ENCODE measurements at places on chromosomes 1 and 21.

- no peak for DNase-seq
These were observed 7.6 kb downstream of the KCNJ6 start for GRCh38 chr21:37908691-37909090.

DNA sequence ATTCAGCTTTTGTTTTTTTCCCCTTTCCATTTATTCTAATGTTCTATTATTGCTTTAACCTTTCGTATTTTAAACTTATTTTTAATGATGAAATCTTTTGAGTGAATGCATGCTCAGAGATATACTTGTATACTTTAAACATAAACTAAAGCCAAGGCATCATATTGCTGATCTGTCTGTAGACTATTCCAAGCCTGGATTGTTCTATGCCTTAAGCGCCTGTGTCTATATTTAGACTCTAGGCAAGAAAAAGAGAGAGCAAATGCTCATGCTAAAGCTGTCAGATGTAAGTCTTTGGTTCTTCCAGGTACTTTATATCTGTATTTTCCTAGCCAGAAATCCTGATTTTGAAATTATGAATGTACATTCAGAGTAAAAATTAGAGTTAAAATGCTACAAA, 14.4 kb downstream of the SH3GLB1 start:
- DNase-seq = no peak

GRCh38 chr21:36127250-36127904, 7.5 kb upstream of the CBR3 start:
- DNase-seq = no peak

GRCh38 chr21:35195232-35195631, 146.1 kb upstream of the RUNX1 start:
- DNase-seq = no peak

GRCh38 chr1:89938171-89939055, 56.5 kb upstream of the ZNF326 start:
- no peak for DNase-seq

DNA sequence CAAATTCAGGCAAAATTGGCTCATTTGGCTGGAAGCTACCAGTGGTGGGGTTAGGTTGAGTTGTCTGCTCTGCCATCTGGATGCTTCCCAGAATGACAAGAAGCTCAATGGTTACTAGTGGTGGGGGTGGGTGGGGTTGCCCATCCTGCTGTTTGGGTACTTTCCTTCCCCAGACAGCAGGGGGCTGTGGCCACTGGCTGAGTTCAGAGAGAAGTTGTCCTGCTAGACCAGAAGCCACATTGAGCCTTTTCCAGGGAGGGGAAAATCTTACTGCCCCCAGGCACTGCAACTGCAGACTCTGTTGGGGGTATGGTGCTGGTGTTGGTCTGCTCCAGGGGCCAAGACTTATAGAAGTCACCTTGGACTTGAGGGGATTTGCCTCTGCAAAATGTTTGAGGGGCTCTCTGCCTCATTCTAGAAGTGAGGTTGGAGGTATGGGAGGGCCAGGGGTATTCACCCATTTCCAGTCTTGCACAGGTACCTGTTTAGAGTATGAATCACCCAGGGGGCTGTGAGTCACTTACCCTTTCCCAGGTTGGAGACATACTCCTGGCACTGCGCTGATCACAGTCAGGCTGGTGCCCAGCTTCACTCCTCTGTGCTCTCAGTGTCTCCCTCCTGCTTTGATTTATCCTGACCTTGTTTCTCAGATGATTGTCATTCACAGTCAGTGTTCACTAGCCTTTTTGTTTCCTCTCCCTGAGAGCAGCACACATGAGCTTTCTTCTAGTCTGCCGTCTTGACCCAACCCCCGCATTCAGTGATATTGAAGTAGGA, 89.1 kb upstream of the NEGR1 start:
- DNase-seq = no peak

DNA sequence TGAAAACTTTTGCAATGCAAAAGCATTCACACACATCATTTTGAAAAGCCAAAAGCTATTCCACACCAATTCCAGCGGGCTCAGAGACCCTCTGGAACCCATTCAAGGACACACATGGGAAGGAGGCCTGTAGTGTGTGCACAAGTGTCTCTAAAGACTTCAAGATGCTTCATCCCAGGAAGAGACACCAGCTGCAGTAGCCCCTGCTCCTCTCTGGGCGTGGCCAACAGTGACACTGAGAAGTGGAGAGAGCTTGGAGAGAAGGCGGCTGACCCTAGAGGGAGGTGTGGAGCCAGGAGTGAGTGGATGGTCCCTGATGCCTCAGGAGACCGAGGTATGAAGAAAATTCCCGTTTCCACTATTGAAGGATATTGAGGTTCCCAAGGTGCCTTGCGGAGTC, 14.9 kb upstream of the TNNI1 start:
- DNase-seq = no peak

- no peak for DNase-seq
These were observed 29.1 kb downstream of the LAMB3 start for GRCh38 chr1:209622841-209623829.

GRCh38 chr21:42582787-42583476, 69.3 kb downstream of the SLC37A1 start:
- no peak for DNase-seq

DNA sequence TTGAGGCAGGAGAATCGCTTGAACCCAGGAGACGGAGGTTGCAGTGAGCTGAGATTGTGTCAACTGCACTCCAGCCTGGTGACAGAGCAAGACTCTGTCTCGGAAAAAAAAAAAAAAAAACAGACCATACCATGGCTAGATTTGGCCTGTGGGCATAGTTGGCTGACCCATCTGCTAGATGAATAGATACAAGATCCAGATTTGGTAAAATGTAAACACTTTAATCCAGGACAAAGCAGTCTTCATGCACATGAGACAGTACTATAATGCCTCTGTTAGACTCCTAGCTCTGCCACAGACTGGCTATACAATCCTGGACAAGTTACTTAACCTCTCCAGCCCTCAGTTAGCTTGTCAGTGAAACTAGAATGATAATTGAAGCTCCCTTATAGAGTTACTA, 27.9 kb upstream of the SRP9 start:
- DNase-seq = no peak

DNA sequence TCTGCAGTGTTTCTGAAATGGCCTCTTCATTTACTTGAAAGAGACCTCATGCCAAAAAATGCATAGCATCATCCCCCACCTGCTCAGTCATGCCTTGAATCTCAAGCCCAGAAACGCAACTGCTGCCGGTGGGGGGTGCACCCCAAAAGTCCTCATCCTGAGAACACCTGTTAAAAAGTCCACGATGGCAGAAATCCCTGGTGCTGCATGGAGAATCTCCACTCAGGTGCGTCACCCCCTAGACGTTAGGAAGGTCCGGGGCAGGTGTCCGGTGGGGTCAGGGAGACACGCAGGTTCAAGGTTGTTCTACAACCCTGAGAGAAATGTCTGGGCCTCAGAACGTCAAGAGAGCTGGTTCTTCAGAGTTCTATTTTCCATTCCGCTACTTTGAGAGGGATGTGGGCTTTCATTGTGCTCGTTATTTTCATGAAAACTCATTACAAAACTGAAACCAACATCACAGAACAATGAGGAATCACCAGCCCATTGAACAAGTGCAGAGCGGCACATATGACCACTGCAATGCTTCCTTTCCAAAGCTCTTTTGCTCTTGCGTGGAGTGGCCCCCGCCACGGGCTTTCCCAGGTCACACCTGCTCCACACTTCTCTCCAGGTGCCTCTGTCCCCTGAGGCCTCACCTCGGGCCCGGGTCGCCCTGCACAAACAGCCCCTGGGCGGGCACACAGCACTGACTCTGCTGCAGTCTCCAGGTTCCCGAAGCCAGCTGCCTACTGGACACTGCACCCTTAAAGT, 201.9 kb downstream of the TOMM20 start:
- DNase-seq = no peak

GRCh38 chr1:161051219-161051618, 5.4 kb upstream of the USF1 start:
- DNase-seq = no peak

- DNase-seq = no peak
These were observed 80.6 kb upstream of the SLC44A3 start for GRCh38 chr1:94739521-94740061.

DNA sequence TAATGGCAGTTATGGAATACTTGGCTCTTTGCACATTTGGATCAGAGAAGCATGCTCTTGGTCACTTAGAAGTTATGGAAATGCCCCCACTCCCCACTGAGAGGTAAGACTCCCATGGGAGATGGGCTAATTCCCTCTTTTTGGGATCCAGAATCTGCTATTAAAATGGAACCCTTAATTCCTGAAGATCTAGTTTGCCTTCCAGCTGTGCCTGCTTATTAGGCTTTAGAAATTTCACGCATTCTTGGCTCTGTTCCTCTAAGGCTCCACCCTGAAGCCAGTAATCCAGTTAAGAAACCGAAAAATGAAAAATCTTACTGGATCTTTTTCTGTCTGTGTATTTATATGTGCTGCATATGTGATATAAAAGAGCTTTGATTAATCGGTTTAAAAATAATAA, 76.7 kb downstream of the USH2A start:
- DNase-seq = no peak

DNA sequence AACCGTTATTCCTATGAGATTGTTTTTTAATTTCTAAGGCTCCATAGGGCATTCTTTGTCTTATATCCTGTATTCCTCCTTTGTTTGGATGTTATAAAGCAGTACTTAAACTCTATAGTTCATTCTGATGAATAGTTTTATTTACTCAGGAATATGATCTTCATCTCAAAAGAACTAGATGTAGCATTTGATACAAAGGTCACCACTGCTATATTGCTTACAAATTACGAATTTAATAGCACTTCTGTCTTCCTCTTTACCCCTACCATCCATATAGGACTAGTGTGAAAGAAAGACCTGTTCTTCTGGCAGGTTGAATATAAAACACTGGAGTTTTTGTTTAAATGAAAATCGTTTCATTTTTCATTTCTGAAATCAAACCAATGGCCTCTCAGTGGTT, 468.1 kb upstream of the CXADR start:
- no peak for DNase-seq

DNA sequence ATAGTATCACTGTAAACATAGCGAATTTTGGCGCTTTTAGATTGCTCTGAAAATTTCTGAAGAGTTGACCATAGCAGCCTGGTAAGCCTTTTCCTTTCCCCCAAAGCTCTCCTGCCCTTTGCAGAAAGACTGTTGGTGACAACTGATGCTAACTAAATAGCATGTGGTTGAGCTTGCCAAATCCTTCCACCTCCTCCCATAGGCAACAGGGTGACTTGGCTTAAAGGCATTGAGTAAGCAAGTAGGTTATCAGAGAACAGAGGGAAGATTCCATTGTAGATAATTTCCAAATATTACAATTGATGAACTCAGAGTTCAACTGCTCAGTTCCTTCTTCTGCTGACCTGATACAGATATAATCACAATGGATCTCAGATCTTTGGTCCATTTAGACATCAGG, 19.9 kb upstream of the HMGCL start:
- no peak for DNase-seq

DNA sequence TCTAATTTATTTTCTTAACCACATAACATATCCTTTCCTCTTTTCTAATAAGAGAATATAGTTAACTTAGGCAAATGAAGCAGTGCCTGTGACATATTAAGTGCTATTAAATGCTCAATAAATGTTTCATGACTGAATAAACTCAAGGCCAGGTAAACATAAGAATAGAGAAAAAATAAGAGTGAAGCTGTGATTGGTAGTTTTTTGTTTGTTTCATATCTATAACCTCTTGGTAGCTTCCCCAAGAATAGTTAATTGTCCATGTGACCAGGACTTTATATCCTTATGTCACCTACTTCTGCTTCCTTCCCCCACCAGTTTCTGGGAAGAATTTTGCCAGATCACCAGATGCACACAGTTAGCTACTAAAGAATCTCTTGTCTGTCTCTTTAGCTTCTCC, 295.1 kb upstream of the ST6GALNAC5 start:
- DNase-seq = no peak

DNA sequence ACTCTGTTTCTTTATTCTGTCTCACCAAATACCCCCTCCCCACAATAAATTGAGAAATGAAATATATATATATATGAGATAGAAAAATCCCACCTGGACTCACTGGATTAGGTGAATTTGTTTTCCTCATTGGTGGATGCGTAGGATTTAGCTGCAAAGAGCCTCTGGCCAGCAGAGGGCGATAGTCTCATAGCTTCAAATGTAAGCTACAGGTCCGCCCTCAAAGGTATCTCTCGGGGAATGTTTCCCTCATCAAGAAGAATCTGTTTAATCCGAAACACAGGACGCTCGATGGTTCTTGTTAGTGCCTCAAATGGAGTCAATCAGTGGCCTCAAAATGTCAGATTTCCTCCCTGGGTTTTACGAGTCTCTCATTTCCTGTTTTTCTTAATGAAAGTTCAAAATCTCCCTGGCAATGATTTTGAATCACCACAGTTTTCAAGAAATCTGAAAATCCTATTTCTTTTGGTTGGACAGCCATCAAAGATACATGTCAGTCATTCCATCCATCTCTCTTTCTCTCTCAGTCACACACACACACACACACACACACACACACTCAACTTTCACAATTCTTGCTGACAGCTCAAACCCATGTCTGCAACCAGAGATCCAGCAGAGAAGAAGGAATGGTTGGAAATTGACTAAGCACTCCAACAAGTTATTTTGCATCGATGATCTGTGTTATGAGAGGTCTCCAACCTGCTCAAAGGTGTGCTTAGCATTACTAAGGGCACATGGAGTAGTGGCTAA, 13.9 kb upstream of the CAMK1G start:
- peak; percentile 32 for DNase-seq

DNA sequence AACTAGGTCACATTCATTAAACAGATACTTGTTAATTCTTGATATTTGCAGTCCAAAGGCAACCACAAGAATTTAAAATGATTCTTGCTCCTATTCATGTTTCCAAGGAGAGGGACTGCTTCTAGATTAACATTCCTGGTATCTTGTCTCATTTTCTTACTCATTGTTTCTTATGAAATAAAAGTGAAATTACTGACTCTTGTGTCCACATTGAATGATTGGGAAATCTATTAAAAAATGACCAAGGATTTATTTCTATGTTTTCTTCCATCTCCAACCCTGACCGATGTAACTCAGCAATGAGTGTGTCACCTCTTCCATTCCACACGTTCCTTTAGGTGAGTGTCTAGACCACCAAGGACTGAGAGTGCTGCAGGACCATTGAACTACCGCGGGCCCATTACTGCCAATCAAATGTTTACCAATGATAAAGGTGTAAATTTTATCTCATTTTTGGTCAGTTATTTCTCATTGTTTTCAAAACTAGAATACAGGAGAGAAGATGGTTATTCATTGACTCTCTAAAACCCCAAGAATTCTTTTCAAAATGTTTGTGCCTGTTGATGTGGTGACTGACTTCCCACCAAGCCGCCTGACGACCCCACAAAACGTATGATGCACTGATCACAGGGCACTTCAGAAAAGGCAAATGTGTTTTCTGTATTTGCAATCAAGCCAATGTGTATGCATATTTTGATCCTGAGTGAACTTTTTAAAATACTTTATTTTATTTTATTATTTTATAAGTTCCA, 414.6 kb upstream of the PTBP2 start:
- DNase-seq = no peak
